ENCODE measurements at places on chromosomes 2 and 18.

- DNase-seq = no peak
These were observed 16.1 kb upstream of the PUM2 start for GRCh38 chr2:20366672-20367116.

GRCh38 chr18:58590254-58590653, 38.6 kb downstream of the ALPK2 start:
- DNase-seq = no peak

DNA sequence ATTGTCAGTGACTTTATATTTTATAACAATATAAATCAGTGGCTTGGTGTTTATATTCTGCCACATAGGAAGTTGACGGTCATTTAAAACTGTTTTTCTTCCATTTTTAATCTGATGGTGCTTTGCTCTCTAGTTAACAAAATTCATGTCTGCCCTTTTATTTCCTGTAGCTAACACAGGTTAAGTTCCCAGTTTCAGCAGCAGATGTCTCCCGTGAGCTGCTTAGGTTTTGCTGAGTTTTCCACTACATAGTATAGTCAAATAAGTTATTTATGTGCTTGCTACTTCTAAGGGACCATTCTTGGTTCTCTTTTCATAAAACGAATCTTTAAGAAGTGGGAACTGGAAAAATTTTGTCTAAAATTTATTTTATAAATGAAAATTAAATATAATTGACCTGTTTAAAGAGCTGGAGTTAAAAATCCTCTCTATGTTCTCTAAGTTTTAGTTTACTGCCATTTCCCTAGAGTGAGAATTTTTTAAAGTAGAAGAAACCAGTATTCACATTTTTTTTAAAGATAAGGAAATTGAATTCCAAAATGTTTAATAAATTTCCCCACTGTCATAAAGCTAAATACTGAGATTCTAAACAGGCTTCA, 20.6 kb downstream of the HTR2B start:
- DNase-seq = peak; percentile 0

DNA sequence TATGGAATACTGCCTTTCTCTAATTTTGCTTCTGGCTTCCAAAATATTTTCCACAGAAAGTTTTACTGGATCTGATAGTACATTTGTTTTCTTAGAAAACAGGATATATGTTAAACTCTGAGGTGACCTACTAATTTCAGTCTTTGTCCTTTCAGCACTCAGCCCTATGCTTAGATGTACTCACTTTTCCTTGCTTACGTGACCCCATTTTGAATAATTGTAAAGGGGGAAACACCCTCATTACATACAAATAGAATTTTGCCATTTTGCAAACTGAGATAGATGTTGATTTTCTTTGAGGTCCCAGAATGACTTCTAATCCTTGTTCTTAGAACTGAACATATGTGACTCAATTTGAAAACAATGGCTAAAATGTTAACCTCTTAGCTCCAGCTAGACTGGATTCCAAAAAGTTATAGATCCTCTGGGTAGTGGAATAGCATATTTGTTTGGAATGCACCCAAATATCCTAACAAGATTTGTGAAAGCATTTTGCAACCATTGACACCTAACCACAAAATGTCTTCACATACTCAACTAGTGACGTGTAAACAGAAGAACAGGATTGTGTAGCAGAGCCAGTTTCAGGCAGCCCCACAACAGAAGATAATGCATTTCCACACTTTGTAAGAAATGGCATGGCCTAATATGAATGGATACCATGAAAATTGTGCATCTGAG, 44.8 kb upstream of the EHBP1 start:
- no peak for DNase-seq

DNA sequence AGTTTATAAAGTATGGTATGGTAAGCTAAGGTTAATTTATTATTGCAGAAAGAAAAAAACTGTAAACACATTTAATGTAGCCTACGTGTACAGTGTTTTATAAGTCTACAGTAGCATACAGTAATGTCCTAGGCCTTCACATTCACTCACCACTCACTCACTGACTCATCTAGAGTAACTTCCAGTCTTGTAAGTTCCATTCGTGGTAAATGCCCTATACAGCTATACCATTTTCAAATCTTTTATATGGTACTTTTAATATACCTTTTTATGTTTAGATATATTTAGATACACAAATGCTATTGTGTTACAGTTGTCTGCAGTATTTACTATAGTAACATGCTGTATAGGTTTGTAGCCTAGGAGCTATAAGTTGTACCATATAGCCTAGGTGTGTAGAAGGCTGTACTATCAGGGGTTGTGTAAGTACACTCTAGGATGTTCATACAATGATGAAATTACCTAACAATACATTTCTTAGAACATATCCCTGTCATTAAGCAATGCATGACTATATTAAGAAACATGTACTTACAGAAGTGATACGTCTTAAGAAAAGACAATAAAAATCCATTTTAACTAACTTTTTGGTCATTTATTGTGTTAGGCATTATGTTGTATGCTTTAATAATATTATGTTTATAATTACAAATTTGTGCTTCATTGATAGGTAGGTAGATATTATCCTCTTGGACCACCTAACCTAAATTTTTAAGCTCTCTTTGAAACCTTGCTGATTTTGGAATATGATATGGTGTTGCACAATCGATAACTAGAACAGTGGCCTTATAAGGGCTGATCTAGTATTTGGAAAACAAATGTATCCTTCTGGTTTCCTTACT, 51.9 kb downstream of the VRK2 start:
- no peak for DNase-seq

DNA sequence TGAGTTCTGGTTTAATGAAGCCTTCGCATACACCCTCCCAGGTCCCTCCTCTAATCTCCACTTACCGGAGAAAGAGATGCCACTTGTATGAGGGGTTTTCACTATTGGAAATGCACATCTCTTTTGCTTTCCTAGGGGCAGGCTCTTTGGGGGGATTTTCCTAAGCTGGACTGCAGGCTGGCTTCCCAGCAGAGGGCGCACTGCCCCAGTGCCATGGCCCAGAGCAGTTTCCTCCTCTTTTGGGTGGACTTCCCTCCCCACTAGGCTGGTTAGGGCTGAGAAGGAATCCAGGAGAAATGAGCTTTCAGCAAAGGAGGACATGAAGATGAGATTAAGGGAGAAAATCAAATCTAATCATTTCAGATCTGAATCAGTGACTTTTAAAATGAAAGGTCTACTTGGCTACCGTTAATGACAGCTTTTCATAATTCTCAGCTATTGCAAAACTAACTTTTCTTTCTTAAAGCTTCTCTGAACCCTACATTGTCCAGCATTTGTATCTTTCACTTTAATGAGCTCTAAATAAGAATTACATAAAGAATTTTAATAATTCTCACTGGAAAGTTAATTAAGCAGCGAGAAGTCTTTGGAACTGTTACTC, 784.1 kb upstream of the FANCL start:
- no peak for DNase-seq

DNA sequence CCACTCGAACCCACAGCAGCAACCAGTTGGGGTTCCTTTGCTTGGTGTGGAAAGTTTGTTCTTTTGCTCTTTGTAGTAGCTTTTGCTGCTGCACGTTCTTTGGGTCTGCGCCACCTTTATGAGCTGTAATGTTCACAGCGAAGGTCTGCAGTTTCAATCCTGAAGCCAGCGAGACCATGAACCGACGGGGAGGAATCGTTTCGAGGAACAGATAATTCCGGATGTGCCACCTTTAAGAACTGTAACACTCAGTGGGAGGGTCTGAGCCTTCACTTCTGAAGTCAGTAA, 14.3 kb downstream of the GPR17 start:
- no peak for DNase-seq

- no peak for DNase-seq
These were observed 143.8 kb downstream of the RNF152 start for GRCh38 chr18:61749031-61749430.

- DNase-seq = no peak
These were observed 206.8 kb upstream of the TNP1 start for GRCh38 chr2:217066510-217067270.

DNA sequence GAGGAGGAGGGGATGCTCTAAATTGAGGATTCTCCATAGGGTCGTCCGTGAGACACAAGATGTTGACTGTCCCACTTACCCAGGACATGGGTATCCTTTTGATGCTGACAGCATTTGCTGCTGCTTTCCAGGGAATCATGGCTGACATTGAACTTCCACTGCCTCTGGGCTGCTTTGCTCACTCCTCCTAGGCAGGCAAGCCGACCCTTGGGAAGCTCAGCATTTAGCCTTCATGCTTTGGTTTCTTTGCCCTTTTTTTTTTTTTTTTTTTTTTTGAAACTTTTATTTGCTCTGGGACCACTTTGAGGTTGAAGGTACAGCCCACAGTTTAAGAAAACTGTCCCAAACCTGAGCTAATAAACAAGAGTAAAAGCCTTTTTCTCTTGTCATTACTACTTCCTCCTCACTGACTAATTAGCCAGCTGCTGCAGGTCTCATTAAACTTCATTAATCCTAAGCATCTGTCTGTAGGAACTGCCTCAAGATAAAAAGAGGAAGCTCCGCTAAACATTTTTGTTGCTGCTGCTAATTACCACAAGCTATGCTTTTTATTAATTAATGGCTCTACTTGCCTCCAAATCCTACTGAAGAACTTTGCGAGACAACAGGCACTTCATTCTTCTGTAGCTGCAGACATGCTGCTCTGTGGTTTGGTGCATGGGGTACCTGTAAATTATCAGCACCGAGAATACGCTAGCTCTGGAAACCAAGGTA, 125.4 kb downstream of the SPTBN1 start:
- no peak for DNase-seq

DNA sequence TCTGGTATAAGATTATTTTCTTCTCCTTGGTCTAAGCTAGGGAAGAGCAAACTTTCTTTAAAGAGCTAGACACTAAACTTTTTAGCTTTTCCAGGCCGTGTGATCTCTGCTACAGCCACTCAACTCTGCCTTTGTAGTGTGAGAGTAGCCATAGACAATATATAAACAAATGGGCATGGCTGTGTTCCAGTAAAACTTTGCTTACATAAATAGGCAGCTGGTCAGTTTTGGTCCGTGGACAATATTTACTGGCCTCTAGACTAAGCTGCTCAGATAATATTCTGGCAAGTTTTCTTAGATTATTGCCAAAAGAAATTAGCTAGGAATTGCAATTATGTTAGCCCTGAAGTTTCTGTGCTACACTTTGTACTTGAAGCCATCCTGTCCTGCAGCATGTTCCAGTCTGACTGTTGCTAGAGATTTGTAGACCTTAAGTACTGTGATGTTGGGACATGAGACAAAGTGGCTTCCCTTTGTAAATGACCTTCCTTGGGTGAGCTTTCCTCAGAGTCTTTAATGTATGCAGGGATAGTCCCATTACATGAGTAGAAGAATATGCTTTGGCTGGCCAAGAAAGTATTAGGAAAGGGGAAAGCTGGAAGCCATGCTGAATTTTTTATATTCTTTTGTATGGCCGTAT, 126.9 kb downstream of the SOX11 start:
- DNase-seq = no peak

- DNase-seq = no peak
These were observed 233.1 kb downstream of the HAUS1 start for GRCh38 chr18:46337271-46337670.

GRCh38 chr18:27009293-27009692, 143.8 kb upstream of the AQP4 start:
- DNase-seq = no peak

DNA sequence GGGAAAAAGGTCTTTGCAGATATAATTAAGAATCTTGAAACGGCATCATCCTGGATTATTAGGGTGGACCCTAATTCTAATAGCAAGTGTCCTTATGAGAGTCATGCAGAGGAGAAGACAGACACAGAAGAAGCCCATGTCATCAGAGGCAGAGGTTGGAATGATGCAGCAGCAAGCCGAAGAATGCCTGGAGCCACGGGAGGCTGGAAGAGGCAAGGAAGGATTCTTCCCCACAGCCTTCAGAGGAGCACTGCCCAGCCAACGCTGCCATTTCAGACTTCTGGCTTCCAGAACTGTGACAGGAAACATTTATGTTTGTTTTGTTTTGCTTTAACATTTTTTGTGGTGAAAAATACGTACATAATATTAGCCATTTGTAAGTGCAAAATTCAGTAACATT, 72.3 kb downstream of the MCFD2 start:
- no peak for DNase-seq

DNA sequence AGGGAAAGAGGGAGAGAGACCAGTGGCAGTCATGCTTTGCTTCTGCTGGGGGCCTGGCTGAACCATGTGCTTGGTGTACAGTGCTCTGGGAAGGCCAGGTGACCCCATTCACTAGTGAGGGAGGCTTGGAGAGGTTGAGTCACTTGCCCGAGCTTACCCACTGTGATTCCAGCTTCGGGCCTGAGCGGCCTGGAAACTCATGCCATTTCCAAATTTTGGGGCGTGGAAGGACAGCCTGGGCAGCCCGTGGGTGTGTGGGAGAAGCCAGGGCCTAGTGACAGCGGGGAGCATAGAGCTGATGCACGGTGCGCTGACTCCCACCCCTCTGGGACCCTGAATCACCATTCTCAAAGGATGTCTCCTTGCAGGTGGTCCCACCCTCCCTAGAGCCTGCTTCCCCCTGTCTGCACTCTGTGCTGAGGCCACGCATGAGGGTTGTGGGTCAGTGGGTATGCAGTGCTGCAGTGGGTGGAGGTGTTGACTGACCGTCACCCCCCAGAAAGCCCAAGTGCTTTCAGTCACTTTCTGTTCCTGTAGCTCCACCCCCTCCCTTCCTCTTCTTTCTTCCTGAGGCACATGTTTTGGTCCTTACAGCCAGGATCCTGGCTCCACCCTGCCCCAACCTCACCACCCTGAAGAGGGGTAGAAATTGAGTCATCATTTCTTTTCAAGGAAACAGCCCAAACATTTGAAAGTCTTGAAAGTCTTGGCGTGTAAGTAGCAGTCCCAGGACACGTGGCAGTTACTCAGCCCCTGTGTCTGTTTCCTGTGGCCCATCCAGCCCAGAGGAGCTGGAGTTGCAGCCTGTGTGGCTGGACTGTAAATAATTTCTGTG, 69.3 kb upstream of the MCFD2 start:
- DNase-seq = no peak

GRCh38 chr2:139876964-139877363, 1096.8 kb upstream of the NXPH2 start:
- no peak for DNase-seq

GRCh38 chr2:173584676-173585458, 230.2 kb downstream of the CDCA7 start:
- DNase-seq = no peak

GRCh38 chr2:230412371-230412711, 3.7 kb upstream of the SP100 start:
- DNase-seq = no peak

GRCh38 chr2:18546567-18546966, 13.9 kb downstream of the RDH14 start:
- DNase-seq = no peak

DNA sequence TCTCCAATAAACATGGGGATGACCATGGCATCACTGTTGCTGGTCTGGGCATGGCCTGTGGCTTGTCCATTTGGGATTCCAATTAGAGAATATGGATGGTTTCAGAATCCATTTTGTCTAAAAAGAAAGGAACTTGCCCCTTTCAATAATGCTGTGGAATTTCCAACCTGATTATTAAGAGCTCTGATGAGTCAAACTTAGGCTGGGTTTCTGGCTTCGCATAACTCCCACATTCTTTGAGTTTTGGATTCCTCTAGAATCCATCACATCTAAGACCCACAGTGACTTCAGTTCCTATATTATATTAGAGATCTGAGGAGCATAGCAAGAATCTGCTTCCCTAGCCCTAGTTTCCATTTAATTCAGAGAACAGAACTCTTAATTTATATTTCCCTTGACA, 531.5 kb downstream of the TNS1 start:
- DNase-seq = no peak

- no peak for DNase-seq
These were observed 387.5 kb downstream of the CDH2 start for GRCh38 chr18:27789406-27789805.

GRCh38 chr2:47300609-47301276, 102.2 kb upstream of the MSH2 start:
- DNase-seq = no peak

All from esophagus squamous epithelium (tissue), 5 donors.